ENCODE measurements at places on chromosomes 13 and 19.
A peak's percentile ranks its signal among the peaks of the same experiment; 100 is the strongest.

- no peak for DNase-seq
Observed at GRCh38 chr13:29936956-29937355, 86.5 kb upstream of the UBL3 start.

DNA sequence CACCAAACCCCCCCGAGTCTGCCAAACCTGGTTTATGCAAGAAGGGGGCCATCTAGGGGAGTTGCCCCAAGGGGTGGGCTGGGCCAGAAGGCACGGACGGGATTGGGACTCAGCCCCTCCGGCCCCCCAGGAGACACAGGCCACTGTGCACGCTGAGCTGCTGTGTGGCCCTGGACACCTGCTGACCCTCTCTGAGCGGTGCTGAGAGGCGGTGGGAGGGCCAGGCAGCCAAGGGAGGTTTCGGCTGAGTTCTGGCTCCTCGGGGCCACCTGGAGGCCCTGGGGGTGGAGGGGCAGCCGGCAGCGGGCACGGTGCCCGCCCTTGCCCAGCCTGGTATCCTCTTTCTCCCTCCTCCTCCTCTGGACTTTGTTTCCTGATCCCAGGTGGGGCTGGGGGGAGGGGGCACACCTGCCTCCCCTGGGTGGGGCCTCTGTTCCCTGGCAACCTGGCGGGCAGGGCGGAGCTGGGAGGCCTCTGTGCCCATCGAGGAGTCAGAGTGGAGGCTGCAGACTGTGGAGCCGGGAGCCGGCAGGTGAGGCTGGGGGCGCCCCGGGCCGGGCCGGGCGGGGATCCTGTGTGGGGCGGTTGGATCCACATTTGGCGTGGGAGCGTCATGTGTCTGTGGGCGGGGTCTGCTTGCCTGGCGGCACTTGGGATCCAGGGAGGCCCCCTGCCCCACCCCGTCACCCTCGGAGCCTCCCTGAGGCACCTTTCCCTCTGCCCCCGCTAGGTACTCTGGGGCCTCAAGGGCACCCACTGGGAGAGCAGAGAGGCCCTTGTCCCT lies at the start of gene MISP:
TSS of gene MISP (plus strand) at position 473 of the 784 bp plus-strand sequence. CDS start 5,835 bp downstream, outside the sequence.
- DNase-seq: no peak

DNA sequence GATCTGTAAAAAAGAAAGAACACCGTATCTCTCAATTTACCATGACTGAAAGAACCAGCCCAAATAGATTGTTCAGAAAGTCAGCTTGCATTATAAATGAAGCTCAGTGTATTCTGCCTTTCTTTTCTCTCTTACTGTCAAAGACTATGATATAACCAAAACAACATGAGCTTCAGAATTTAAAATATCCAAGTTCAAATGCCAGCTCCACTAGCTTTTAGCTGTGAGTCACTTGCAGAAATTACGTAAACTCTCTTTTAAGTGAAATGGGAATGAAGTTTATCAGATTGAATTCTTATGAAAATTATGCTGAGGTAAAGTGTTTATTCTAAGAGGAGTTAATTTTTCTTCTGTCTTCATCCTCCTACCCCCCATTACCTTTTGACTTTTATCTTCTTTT lies 20.0 kb upstream of the POSTN start:
- no peak for DNase-seq

GRCh38 chr19:40620161-40620485 lies 19.0 kb downstream of the LTBP4 start:
- no peak for DNase-seq

DNA sequence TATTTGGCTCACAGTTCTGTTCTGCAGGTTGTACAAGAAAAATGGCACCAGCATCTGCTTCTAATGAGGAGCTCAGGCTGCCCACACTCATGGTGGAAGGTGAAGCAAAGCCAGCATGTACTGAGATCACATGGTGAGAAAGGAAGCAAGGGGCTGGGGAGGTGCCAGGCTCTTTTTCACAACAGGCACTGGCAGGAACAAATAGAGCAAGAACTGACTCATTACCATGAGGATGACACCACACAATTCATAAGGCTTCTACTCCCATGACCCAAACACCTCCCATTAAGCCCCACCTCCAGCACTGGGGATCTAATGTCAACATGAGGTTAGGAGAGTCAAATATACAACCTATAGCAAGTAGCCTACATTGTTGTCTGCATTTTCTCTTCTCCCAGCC lies 522.6 kb downstream of the RFC3 start:
- no peak for DNase-seq

DNA sequence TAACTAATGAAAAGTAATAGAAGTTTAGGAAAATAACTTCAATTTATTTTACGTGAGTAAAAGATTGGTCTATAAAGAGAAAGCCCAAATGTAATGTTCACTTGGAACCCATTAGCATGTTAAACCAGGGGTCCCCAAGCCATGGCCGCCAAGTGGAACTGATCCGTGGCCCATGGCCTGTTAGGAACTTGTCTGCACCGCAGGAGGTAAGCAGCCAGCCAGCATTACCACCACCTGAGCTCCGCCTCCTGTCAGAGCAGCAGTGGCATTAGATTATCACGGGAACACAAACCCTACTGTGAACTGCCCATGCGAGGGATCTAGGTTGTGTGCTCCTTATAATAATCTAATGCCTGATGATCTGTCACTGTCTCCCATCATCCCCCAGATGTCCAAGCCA lies 818.7 kb upstream of the GPC6 start:
- no peak for DNase-seq

- DNase-seq: no peak
Observed at GRCh38 chr13:24142886-24143285, 17.6 kb upstream of the SPATA13 start.

GRCh38 chr19:6522712-6523111 lies 8.1 kb upstream of the TNFSF9 start:
- no peak for DNase-seq

GRCh38 chr19:9709305-9709704 lies 34.4 kb upstream of the ZNF562 start:
- no peak for DNase-seq

- DNase-seq: no peak
Observed at GRCh38 chr13:26449063-26449848, 108.2 kb upstream of the WASF3 start.

GRCh38 chr13:36329361-36329760 lies 16.8 kb downstream of the SPART start:
- DNase-seq: no peak

DNA sequence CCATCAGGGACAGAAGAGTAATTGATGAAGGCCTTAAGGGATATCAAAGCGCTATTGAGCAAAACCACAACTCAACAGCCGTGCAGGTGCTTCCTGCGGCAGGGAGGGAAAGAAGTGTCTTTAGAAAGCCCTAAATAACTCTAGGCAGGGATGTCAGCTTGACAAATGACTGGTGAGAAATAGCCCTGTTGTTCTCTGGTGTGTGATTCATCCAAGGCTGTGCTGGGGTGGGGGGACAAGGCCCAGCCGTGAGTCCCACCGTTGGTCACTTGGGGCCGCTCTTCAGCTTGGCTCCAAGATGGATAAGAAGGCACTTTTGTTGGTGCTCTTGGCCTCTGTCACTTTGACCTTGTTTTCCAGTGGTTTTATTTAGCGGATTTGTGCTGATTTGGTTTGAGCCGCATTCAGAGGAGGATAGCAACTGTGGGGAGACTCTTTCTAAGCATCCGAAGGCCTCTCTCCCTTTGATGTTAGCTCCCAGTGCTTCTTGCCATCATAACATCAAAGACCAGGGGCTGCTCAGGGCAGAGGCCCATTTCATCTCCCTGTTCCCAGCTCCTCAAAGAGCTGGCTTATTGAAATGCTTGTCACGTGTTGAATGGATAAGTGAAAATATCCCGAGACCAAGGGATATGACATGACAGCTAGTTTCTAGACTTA lies 130.3 kb upstream of the SERP2 start:
- DNase-seq: peak; percentile 36

DNA sequence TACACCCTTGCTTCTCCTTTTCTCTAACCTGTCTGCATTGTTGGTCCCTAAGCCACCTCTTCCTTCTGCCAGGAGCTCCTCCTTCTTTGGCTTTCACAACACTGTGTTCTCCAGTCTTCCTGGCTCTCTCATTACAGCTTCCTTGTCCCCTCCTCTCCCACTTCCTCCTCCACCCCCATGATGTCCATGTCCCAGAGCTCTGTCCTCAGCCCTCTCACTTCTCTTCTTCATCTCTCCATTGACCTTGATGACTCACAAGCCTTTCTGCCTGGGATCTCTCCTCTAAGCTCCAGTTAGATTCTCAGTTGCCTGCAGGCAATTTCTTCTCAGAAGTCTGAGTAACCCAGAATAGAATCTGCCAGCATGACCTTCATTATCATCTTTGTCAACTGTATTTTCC lies 100.3 kb upstream of the WASF3 start:
- no peak for DNase-seq

- no peak for DNase-seq
Observed at GRCh38 chr13:57865600-57866294, 234.2 kb downstream of the PCDH17 start.

- peak; percentile 28 for DNase-seq
Observed at GRCh38 chr13:26867451-26868091, 107.0 kb upstream of the GPR12 start.

GRCh38 chr13:69410761-69411160 lies 696.9 kb upstream of the ATXN8OS start:
- no peak for DNase-seq

DNA sequence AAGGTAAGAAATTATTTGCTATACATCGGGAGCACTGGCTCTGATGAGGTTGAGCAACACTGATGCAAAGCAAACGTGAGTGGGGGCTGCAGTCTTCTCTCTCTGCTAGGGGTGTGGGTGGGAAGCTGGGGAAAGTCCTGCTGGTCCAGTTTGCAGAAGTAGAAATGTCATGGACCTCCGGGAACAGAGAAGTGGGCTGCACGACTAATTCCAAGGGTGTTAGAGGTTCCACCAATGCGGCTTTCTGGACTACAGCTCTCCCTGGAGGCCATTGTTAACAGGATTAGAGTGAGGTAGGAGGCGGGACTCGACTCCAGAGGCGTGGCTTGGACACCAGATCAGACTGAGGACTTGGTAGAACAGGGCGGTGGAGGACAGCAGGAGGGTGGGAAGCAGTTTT lies 5.7 kb upstream of the FBXO27 start:
- DNase-seq: peak; percentile 31

GRCh38 chr13:102267191-102267590 lies 134.7 kb downstream of the FGF14 start:
- DNase-seq: no peak

- DNase-seq: no peak
Observed at GRCh38 chr13:30711837-30712236, 23.5 kb upstream of the ALOX5AP start.

GRCh38 chr19:36686365-36687213 lies 823 bp upstream of the ZNF567 start:
- DNase-seq: no peak

- peak; percentile 49 for DNase-seq
Observed at GRCh38 chr19:4547303-4548237, 7.7 kb upstream of the LRG1 start.

GRCh38 chr19:3576696-3577443 lies 4.1 kb downstream of the HMG20B start:
- DNase-seq: no peak

DNA sequence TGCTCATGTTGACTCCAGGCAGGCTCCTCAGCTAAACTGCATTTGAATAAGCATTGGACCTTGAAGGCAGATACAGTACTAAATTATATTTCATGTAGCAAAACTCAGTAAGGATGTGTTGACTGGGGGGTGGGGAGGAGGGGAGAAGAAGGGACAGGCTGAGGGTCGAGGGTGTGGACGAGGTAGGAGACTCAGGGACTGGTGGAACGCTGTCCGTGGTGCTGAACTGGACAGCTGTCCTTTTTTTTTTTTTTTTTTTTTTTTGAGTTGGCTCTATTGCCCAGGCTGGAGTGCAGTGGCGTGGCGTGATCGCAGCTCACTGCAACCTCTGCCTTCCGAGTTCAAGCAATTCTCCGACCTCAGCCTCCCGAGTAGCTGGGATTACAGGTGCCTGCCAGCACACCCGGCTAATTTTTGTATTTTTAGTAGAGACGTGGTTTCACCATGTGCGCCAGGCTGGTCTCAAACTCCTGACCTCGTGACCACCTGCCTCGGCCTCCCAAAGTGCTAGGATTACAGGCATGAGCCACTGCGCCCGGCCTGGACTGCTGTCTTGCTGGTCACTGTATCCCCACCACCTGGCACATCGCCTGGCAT lies 33.2 kb upstream of the CASP14 start:
- peak; percentile 25 for DNase-seq

GRCh38 chr19:55146705-55147273 lies 2.2 kb downstream of the TNNT1 start:
- DNase-seq: no peak

DNA sequence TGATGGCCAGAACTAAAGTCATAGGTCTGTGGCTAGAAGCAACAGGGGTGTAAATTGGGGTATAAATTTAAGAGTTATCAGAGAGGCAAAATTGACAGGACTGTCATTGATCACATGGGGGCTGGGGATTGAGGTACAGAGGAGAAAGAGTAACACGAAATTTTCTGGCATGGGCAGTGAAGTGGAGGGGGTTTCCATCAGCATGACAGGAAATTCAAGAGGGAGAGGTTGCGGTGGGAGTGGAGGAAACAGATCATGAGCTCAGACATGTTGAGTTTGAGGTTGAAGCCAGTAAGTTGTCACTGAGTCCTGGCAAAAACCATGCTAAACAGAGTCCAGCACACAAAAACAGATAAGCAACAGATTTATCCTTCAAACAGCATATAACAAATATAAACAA lies 192.1 kb upstream of the TSC22D1 start:
- DNase-seq: peak; percentile 39

DNA sequence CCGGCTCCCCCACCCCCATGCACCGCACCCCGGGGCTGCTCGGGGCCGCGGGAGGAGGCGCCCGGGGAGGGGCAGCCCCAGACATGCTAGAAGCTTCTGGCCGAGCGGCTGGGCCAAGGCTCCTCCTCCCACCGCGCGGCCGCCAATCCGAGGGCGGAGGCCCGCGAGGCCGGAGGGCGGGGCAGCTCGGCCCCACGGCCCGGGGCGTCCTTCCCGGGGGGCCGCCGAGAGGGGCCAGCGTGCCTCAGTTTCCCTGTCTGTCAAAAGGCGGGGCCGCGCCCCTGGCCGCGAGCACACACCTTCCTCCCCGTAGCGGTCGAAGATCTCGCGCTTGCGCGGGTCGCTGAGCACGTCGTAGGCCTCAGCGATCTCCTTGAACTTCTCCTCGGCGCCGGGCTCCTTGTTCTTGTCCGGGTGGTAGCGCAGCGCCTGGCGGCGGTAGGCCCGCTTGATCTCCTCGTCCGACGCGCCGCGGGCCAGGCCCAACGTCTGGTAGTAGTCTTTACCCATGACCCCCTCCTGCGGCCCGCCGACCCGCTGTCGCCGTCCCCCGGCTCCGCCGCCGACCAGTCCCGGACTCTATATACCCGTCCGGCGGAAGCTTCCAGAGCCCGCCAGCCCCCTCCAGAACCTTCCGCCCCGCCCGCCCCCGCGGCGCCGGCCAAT lies at the start of gene DNAJB1:
TSS of gene DNAJB1 (minus strand) at position 558 of the 666 bp plus-strand sequence. CDS start at position 510, 48 bp downstream.
- DNase-seq: peak; percentile 77

DNA sequence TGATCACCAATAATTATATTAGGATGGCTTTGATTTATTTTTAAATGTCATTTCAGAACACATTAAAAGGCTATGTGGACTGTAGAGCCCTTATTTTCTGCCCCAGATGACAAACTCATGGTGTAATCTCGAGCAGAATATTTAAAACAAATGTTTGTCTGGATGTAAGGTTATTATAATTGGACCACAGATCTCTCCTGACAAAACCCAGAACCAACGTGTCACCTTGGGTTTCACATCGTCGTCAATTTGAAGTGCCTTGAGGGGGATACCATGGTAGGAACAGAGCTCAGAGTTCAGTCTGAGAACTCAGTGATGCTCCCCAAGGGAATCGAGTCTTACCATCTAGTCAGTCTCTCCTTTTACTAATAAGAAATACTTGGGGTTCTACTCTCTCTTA lies 2.8 kb downstream of the SACS start:
- DNase-seq: no peak

Measured in stimulated activated CD8-positive, alpha-beta memory T cell treated with anti-CD3 and anti-CD28 coated beads, Interleukin-4, amount 100 ng/mL, for 48 hours (primary cell).